ENCODE measurements at places on chromosomes 2 and 18.

DNA sequence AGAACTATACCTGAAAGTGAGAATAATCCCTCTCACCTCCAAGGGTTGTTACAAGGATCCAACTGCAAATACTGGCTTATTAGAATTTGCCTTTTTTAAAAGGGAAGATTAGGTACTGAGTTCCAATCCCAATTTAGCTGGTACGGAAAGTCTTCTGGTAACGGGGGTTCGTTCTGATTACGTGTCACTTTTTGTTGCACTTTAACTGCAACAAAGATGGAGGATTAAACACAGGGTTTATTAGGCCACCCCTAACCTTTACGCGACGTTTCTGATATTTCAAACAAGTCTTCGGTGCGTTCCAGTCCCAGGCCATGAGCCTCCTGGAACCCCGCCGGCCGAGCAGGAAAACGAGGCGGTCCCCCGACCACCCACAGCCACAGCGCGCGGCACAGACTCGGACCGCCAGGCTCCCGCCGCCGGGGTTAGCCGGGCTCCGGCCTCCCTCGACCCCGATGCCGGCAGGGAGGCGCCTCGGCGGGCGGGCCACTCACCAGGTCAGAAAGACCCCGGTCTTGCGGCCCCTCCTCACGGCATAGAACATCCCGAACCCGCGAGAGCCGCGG lies 411 bp downstream of the RNASEH1 start:
- no peak for DNase-seq

GRCh38 chr2:69466728-69467127 lies 29.5 kb upstream of the NFU1 start:
- no peak for DNase-seq

DNA sequence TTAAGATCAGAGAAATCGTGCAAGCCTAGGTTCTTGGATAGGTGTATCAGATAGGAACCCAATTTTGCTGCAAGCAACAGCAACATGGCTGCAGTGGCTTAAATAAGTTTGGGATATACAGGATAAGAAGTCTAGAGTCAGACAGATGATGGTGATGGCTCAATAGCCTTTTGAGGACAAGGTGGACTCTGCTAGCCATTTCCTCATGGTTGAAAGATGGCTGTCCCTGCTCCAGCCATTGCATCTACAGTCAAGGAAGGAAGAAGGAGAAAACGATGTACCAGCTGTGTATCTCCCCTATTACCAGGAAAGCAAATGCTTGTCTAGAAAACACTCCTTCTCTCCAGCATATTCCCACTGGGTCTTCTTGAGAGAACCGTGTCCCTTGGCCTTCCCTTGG lies 30.1 kb upstream of the CAB39 start:
- DNase-seq = no peak

- no peak for DNase-seq
Observed at GRCh38 chr2:21500401-21500945, 376.7 kb downstream of the TDRD15 start.

DNA sequence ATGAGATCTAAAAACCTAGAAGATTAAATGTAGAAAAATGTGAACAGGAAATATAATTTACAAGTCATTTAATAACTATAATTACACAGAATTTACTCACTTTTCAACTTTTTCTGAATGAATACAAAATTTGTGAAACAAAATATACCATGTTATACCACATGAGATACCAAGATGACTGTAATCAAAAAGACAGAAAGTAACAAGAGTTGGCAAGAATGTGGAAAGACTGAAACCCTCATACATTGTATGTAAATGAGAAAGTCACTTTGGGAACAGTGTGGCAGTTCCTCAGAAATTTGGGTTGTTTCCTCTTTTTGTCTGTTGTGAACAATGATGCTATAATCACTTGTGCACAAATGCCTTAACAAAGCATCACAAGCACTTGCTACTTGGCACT lies 145.4 kb upstream of the ZNF804A start:
- no peak for DNase-seq

GRCh38 chr2:34731292-34731691 lies 1132.2 kb upstream of the FAM98A start:
- no peak for DNase-seq

- DNase-seq = no peak
Observed at GRCh38 chr2:1675633-1676032, 68.7 kb downstream of the PXDN start.

DNA sequence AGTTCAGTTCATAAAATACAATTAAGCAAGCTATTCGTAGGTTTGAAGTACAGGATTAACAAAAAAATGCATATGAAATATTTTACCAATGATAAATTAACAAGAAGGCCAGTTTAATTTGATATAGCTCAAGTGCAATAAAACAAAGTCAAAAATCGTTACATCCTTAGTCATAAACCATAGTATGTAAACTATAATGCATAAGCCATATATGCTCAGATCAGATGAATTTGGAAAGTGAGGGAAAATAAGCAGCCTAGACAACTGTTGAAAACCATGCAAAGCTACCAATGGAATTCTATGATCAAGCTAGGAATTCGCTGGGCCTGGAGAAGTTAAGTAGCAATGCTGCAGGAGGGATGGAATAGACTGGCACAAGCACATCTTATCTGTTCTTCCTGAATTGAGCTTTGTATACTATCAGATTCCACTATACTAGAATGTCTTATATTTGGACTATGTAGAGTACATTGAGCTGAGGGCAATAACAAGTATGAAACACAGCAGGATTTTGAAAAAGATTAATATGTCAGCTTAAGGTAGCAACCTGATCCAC lies 682.0 kb downstream of the IRS1 start:
- DNase-seq = no peak

DNA sequence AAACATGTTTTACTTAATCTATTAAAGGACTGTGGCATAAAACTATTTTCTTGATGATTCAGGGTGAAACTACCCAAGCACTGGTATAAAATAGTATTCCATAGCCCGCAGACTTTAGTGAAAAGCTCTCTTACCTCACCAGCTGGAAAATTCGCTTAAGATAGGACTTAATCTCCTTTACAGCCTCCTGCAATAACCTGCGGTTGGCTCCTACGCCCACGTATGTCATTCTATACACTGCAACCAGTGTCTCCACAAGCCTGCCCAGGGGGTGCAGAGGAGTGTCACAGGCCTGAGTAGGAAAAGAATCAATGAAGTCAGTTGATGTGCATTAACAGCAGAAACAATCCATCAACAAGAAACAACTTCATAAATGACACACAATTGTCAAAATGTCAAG lies 11.3 kb upstream of the MPP4 start:
- DNase-seq = no peak

- no peak for DNase-seq
Observed at GRCh38 chr2:5528706-5529105, 163.5 kb upstream of the SOX11 start.

GRCh38 chr2:159202568-159203071 lies 83.9 kb downstream of the WDSUB1 start:
- no peak for DNase-seq

GRCh38 chr2:203730883-203731282 lies 24.4 kb downstream of the CD28 start:
- no peak for DNase-seq

- peak; percentile 18 for DNase-seq
Observed at GRCh38 chr18:46155641-46156051, 51.5 kb downstream of the HAUS1 start.

GRCh38 chr18:2304378-2305175 lies 266.7 kb downstream of the METTL4 start:
- no peak for DNase-seq

GRCh38 chr2:224776795-224777558 lies 60.8 kb upstream of the CCDC195 start:
- DNase-seq = no peak

- no peak for DNase-seq
Observed at GRCh38 chr18:56919190-56919589, 227.7 kb upstream of the BOD1L2 start.

- no peak for DNase-seq
Observed at GRCh38 chr2:237904831-237905599, 45.6 kb downstream of the RAMP1 start.

DNA sequence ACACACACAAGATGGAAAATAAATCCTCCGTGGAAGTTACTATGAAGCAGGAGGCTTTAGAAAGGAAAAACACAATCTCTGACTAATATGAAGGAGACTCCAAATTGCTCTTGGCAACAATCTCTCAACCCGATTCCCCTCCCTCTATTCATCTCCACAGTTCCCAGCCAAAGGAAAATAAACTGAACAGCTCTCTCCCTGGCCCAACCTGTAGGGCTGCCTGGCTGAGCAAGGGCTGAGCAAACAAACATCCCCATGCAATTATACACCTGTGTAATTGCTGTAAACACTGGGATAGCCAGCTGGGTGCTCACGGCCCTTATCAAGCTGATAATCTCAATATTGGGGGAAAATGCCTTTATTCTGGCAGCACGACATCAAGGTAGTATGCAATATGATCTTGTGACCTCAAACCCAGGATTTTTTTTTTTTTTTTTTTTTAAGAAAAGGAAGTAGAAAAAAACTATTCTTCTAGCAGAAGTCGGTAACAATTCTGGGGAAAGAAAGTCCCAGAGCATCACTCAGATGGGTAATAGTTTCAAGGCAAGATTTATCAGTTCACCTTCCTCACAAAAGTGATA lies 203.3 kb upstream of the SMAD2 start:
- no peak for DNase-seq

GRCh38 chr2:233711312-233712008 lies 1.2 kb upstream of the UGT1A5 start:
- peak; percentile 51 for DNase-seq

DNA sequence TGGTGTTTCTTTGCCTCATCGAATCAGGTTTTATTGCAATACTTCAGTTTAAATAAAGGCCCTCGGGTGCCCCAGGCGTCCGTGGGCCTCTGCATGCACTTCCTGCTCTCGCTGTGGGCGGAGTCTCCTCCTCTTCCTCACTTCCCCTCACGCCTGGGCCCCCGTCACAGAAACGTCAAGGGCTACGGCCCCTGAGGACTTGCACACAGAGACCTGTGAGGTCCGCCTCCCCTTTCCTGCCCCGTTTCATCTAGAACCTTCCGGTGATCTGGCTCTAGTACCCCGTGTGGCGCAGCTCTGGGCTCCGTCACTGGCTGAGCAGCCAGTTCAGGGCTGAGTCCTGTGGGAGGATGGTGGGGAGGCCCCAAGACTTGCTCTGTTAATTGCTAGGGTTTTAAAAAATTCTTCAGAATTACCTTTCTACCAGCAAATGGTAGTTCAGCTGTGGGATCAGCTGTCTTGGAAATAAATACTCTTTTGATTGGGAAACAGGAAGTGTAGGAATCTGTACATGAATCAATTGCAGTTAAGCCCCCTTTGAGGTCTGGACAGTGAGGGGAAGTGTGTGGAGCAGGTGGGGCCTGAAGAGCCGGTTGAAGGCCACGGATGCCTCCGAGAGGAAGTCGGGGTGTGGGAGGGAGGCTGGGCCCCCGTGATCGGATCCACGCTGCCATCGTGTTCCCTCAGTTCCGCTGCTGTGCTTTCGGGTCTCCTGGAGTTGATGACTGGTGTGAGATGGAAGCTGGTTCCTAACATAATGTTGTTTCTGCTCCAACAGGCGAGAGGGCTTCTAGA lies 10.2 kb downstream of the NFATC1 start:
- peak; percentile 71 for DNase-seq

- DNase-seq = no peak
Observed at GRCh38 chr2:197183355-197183754, 127.2 kb downstream of the ANKRD44 start.

DNA sequence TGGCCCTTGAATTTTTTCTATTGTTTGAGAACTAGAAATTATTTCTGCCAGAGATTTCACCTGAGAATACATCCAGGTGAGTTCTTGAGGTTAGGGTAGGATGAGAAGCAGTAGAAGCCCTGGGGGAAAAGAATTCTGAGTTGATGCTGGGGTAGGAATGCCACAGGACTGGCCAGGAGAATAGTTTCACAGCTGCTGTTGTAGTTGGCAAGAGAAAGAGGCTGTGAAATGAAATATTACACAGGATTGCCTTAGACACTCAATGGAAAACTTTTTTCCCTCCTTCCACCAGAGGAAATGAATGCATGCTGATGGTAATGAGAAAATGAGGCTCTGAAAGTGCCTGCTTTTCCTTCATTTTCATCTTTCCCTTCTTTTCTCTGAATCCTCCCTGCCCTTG lies 54.6 kb downstream of the PRKCE start:
- no peak for DNase-seq

- peak; percentile 40 for DNase-seq
Observed at GRCh38 chr2:110858135-110858725, 125.9 kb downstream of the ACOXL start.

GRCh38 chr2:173602153-173602795 lies 247.6 kb downstream of the CDCA7 start:
- no peak for DNase-seq

GRCh38 chr2:165238295-165238694 lies 919 bp upstream of the SCN2A start:
- no peak for DNase-seq

- DNase-seq = no peak
Observed at GRCh38 chr2:192443831-192444230, 249.1 kb upstream of the TMEFF2 start.

DNA sequence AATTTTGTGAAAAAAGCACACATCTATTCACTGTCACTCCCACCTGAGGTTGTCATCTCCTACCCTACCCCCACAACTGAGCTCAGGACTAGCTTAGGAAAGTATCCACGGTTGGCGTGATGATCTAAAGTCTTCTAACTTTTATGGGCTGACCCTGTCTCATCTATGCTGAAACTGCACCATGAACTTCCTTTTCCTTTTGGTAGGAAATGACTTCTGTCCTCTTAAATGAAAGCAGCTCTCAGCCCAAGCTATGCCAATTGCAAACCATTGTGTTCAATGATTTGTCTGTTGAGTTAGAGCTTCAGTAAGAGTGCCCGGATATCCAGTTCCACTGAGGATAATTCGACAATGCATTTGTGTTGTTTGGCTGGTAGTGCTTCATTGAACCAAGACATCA lies 52.7 kb downstream of the ARHGAP25 start:
- no peak for DNase-seq

DNA sequence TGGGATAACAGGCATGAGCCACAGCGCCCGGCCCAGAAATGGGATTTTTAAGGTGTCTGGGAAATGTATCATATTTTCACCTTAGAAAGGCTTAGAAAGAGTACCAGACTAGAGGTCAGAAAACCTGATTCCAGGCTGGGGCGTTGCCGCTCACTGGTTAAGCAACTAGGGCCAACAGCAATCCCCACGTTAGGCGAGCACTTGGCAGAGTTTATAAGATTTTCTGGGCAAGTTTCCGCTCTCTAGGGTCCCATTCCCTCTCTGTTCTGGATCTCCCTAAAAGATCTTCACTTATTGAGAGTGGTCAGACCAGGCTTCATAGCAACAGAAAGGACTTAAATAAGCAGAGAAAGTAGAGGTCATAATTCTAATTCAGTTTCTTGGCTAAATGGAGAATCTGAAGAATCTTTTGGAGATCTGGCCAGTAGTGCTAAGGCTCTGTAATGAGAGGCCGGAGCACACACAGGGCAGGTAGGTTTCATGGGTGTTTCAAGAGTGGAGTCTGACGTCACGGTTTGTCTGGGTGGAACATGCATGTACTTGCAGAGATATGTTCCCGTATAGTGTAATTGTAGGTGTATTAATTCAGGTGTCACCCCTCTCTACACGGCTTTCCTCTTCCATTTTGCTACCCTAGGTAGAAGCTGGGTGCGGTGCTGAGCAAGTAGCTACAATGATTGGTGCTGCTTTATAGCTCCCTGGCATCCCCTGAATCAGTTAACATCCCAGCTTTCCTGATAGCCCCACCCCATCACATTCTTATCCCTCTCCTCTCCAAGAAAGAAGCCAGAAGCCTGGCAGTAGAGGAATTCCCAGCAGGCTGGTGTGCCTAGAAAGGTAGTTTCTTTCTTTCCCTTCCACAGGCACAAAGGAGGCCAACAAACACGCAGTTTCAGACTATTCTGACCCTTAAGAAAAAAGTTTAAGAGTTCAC lies 4.4 kb upstream of the SMAD7 start:
- no peak for DNase-seq

Data from stimulated activated CD8-positive, alpha-beta memory T cell treated with anti-CD3 and anti-CD28 coated beads, Interleukin-15, amount 100 ng/mL, for 1 hour (primary cell).